ENCODE measurements at places on chromosomes 4 and X. TPM values are rescaled to one million over a fixed set of nuclear protein-coding genes. Genes with fewer than 3 reads are reported as not detected.
A peak's percentile ranks its signal among the peaks of the same experiment; 100 is the strongest.

DNA sequence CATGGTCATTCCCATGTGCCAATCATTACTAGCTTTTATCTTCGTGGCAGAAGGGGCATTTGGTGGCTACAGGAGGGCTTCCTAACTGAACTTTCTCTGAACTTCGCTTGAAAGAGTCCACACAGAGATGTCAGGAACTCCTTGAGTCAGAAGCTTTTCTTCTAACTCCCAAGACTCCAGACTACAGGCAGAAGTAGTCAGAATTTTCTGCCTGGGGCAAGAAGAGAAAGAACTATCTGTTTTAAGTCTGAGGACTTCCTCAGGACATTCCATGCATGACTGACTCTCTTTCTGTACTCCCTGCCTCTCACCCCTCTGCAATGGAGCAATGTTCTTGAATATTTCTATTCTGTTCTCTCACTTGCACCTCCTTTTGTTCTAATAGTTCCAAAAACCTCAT, 170.5 kb upstream of the TBC1D9 start:
- DNase-seq = no peak

The TCEAL6 gene
- not detected for total RNA-seq

GRCh38 chr4:169136796-169137557, 126.9 kb upstream of the CBR4 start:
- no peak for DNase-seq

- DNase-seq = no peak
Observed at GRCh38 chrX:37474478-37474877, 97.0 kb upstream of the LANCL3 start.

DNA sequence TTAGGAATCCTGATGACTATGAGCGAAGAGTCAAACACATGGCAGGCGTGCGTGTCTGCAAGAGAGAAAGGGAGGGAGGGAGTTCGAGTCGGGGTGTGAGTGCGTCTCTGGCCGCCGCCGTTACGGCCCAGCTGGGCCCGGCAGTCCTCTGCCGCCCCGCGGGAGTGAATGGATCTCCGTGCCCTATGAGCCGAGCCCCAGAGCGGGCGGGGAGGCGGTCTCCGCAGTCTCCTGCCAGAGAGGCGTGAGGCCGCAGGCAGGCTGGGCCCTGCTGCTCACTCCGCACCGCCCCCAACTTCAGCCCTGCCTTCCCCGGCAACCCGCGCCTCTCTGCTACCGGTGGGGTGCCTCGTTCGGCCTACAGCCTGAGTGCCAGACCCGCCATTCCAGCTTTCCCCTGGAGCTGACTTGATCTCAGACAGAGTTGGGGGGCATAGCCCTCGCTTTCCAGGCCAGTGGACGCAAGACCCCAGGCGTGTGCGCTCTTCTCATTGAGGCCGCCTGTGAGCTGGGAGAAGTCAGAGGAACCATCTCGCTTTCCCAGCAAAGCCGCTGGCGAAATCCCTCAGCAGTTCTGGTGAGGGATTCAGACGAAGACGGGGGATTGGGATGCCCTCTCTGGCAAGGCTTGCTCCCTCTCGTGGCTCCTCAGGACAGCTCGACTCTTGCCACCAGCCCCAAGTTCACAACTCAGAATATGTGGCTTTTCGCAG, 1.4 kb downstream of the SLC16A2 start:
- peak; percentile 61 for DNase-seq

DNA sequence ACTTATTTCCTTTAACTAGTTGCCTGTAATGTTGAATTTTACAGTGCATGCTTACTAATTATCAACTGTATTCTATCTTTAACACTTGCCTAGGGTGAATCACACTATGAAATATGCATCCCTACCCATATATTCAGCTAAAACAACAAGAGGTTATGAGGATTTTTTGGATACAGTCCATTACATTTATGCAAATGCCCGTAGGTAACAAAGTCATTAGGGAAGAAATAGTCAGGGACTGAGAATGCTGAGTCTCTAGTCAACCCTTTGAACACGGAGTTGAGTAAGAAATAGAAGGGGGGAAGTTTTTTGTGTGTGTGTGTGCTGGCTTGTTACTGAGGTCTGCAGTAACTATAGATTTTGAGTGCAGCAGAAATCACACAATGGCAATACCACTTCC, 26.1 kb upstream of the CBLL2 start:
- DNase-seq = no peak

DNA sequence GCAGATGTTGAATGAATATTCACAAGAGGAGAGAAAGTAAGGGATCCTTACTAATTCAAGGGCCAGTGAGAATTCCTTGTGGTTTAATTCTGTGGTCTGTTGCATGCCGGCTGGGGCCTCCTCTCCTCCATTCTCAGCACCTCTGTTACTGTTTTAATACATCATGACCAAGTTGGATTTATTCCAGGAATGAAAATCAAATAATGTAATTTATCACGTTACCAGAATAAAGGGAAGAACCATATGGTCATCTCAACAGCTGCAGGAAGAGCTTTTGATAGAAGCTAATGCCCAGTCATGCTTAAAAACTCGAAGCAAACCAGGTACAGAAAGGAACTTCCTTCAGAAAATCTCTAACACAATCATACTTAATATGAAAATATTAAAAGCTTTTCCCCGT, 54.1 kb downstream of the GRK4 start:
- DNase-seq = no peak

DNA sequence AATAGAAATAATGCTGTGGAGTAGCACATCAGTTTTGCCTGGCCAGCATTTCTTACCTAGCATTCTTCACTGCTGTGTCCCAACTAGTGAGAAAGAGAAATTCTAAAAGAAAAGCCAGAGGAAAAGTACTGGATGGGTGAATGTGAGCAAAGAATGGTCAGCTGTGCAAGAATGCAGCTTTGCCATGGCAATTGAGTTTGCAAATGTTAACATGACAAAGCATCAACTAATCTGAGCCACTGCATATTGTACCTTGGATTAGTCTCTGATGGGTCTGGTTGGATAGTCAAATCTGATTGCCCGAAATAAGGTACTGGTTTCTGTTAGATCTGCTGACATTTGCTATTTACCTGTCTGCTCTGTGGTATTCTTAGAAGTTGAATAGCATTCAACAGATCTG, 38.7 kb downstream of the ADD1 start:
- no peak for DNase-seq

The GPR82 gene
- total RNA-seq = not detected

DNA sequence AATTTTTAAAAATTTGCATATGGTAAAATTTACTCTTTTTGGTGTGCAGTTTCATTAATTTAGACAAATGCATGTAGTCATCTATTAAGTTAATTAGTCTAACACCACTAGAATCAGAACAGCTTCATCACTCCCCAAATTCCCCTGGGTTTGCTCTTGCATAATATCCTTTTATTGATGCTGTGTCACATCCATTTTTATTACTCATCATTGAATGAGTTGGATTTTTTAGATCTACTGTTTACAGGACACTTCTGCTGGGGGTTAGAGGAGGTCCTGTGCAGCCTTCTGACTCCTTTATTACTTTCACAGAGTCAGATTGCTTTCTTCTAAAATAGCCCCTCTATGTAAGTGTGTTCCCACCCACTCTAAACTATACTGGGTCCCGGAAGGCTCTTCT, 65.9 kb downstream of the MTHFD2L start:
- DNase-seq = no peak

- no peak for DNase-seq
Observed at GRCh38 chr4:149841686-149842085, 26.0 kb upstream of the IQCM start.

DNA sequence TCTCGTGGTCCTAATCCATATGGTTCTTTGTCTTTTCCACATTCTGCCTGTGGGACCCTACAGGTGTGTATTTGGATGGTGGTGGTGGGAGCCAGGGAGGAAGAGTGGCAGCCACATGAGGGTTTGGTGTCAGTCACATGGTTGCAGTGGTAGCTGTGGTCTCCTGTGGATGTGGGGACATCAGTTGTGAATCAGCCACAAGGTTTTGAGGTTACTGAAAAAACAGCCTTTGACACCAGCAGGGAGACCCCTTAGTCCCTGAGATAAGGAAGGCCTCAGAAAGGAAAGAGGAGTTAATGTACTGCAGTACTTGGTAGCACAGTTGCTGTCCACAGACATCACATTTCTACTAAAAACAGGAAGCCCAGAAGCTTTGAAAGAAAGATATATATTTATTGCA, 15.8 kb upstream of the GAGE10 start:
- DNase-seq = no peak

DNA sequence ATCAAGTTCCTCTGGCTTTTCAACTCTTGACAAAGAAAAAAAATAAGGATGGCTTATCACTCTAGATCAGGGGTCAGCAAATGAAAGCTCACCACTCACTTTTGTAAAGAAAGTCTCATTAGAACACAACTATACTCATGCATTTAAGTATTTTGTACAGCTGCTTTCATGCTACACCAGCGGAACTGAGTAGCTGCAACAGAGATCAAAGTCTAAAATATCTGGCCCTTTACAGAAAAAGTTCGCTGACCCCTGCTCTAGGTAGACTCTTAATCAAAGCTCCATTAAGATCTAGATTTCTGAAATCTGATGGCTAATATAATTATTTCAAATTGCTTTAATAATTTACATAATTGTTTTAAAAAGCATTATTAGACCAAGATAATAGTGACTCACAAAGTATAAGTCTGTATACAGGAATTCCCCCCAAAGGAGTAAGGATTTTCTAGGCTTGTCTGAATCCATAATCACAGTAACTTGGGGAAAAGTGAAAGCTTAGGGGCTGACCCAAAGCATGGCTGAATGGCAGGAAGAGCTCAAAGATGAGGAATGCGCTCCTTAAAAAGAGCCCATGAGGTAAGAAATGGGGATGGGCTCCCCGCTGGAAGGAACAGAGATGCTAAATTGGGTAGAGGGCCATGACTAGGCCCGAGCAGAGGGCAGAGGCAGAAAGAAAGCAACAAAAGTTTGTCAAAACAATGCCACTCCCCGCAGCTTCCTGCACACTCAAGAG, 140.3 kb downstream of the SH3KBP1 start:
- no peak for DNase-seq
